COR-L47 (cell line): ENCODE measurements at places on chromosomes 1 and 21.
A peak's percentile ranks its signal among the peaks of the same experiment; 100 is the strongest.

DNA sequence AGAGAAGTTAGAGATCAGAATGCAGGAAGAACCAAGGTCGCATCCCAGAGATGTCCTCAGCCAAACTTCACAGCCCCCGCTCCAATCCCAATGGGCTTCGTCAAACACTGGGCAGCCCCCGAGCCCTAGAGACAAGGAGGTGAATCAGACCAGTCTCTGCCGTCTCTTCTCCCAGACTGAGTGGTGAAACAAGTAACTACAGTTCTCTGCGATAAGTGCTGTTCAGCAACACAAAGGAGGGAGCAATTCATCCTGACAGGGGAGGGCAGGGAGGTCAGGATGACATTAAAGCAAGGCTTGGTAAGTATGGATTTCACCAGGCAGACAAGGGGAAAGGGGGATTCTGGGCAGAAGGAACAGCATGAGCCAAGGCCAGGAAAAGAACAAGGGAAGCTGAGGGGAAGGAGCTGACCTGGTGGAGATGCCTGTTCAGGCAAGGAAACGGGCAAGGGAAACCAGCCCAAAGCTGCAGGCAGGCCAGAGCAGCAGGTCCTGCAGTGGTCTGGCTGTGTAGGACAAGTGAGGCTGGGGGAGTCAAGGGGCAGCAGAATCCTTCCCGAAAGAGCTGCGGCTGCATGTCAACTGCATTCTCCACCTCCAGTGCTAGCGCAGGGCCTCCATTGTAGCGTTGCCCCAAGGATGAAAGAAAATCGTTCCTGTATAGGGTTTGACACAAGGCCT, 13.6 kb upstream of the ERI3 start:
- DNase-seq = no peak

DNA sequence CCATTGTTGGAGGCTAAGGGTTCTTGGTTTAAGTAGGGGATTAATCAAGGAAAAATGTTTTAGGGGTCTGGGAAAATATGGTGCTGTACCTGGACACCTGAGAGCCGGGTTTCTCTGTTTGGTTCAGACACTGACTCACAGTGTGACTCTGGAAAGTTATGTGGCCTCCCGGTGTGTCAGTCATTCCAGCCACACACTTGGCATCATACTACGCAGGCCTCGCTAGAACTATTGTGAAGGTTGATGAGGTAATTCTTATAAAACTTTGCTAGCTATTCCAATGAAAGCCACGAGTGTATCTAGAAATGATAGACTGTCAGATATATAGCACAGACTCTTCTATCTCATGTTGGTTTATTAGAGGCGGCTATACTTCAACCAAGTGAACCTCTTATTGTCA, 4.8 kb upstream of the CAMSAP2 start:
- DNase-seq = no peak

GRCh38 chr1:113868387-113869083, 3.0 kb downstream of the PTPN22 start:
- no peak for DNase-seq

DNA sequence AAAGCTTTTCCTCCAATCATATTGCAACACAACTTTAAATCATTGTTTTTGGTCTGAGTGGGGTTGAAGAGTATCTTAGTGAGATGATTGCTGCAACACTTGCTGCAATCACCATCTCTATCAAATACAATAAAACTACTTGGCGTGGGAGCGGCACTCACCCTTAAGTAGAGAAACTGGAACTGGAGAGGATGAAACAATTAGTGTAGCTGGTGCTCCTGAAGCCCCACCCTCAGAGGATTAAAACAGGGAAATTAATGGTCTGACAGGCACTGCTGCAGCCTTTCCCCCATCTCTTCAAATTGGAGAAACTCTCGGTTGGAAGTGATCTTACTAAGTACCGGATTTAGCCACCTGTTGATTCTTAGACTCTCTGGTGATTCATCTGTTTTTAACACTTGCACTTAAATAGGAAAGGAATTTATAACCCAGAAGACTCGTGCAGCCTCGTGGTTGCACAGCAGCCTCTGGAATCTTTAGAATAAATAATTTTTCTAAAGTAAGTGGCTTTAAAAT, 80.5 kb upstream of the KIF26B start:
- no peak for DNase-seq

- DNase-seq = no peak
Measured at GRCh38 chr1:77322061-77322900, 40.5 kb downstream of the AK5 start.

GRCh38 chr21:17461582-17461981, 51.3 kb upstream of the CXADR start:
- DNase-seq = no peak

- peak; percentile 75 for DNase-seq
Measured at GRCh38 chr1:29708796-29709703, 472.7 kb downstream of the PTPRU start.

- DNase-seq = no peak
Measured at GRCh38 chr1:61300899-61301298, 218.5 kb downstream of the NFIA start.

DNA sequence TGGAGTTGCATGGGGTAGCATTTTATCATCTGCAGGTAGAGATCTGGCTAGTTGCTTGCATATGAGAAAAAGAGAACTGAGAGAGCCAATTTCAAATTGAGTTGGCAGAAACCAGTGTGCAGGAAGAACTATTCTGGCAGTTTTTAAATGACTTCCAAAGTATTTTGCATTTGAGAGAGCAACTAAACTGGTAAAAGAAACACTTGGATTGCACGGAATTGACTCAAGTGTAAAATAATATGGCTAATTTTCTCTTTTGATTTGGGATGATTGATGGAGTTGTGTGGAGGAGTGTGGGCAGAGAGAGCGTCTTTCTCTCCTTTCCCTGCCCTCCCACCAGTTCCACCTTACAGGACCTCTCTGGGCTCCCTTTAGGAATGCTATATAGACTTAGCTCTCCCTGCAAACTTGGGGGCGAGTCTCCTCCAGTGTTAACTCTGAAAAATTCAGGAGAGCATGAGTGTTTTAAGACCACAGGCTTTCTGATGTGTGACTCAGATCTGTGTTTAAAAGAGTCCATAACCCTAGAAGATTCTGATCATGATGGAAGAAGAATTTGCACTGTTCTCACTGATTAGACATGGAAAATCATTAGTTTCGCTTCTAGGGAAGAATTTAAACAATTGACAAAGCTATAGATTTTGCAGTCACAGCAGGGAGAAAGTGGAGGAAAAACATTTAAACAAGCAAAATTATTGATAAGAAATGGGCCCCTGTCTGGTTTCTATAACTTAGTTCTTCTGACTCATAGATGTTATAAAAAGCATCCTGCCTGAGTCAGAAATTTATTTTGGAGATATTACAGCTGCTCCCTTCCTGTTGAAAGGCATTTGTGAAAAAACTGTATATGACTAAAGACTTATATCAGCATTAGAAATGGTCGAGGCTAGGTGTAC, 24.9 kb upstream of the CTBS start:
- no peak for DNase-seq

DNA sequence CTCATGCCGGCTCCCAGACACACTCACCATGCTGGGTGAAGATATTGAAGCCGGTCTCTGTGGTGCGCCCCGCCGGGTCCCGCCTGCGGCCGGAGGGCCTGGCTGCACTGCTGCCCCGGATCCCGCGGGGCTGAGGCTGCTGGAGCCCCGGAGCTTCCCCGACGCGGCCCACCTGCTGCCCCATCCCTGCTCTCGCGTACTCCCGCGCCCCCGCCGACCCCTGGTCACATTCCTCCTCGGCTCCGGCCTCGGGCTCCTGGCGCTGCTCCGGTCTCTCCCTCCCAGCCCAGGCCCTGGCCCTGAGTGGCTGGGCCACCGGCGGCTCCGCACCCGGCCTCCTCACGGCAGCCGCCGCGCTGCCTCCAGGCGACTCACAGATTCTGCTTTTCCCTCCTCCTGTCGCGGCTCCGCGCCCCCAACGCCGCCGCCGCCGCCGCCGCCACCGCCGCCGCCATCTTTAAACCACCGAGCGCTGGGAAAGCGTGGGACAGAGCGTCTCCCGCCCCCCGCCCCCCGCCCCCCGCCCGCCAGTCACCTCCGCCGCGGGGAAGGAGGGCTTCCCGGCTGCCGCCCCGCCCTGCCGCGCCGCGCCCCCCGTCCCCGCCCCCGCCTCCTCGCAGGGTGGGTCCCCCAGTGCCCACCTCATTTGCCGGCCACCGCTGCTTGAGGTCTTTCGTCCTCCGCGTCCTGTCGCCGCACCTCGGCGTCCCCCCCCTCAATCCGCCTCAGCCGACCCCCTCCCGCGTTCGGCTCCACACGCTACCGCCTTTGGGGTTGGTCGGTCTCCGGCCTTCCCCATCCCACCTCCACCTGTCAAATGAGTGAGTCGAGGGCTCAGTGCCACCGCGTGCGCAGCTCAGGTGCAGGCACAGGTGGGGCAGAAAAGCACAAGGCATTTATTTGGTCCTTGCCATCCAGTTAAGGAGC, at the start of gene ABL2:
TSS of gene ABL2 (minus strand) at position 464 of the 927 bp plus-strand sequence. CDS start at position 184, 280 bp downstream.
- peak; percentile 69 for DNase-seq

DNA sequence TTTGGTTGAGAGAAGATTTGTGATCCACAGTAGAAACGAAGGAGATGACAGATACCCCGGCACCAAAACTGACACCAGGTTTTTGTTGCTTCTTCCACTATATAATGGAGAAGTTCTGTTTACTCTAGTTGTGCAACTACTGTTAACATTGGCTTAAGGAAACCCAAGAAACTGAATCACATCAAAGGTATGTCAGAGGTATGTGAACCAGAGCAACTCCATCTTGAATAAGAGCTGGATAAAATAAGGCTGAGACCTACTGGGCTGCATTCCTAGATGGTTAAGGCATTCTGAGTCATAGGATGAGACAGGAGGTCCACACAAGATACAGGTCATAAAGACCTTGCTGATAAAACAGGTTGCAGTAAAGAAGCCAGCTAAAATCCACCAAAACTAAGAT, 173.7 kb upstream of the CAMK1G start:
- DNase-seq = no peak

GRCh38 chr1:14689996-14690615, 91.6 kb downstream of the KAZN start:
- DNase-seq = no peak

DNA sequence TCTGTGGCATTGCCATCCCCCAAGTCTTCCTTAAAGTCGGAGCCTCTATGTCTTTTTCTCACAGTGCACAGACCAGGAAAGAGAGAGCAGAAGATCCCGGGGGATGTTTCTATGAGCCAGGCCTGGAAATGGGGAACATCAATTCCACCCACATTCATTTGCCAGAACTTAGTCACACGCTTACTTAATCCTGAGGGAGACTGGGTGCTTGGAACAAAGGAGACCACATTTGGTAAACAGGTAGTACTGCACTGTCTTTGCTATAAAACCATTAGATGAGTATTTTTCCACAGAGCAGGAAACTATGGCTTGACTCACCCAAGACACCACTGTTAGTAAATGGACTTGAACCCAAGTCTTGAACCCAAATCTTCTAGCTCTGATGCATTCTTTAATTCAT, 60.7 kb upstream of the CTTNBP2NL start:
- DNase-seq = no peak

DNA sequence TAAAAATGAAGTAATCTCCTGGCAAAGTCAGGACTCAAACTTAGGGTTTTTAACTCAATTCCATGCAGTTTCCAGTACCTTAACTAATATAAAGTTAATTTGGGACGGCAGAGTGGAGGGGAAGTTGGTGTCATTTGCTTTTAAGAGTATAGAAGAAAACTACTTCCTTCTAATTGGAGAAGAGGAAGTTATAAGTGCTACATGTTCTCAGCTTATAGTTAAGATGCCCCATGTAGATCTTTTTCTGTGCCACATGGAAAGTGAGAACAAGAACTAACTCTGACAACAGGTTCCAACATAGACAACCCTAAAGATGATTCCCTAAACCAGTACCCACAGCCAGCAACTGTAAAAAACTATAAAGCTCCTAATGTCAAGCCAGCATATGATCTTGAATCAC, 11.5 kb downstream of the RRAGC start:
- DNase-seq = no peak

- no peak for DNase-seq
Measured at GRCh38 chr21:43328958-43329691, 97.8 kb downstream of the SIK1 start.

DNA sequence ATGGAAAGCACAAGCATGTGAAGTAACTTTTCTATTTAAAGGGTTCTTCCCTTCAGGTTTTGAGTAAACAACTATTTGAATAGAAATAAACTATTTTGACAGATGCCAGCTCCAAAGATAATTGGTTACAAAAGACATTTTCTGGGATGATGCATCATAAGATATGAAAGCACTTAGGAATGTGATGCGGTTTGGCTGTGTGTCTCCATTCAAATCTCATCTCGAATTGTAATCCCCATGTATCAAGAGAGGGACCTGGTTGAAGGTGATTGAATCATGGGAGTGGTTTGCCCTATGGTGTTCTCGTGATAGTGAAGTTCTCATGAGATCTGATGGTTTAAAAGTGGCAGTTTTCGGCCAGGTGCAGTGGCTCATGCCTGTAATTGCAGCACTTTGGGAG, 6.4 kb downstream of the DISP1 start:
- DNase-seq = no peak

DNA sequence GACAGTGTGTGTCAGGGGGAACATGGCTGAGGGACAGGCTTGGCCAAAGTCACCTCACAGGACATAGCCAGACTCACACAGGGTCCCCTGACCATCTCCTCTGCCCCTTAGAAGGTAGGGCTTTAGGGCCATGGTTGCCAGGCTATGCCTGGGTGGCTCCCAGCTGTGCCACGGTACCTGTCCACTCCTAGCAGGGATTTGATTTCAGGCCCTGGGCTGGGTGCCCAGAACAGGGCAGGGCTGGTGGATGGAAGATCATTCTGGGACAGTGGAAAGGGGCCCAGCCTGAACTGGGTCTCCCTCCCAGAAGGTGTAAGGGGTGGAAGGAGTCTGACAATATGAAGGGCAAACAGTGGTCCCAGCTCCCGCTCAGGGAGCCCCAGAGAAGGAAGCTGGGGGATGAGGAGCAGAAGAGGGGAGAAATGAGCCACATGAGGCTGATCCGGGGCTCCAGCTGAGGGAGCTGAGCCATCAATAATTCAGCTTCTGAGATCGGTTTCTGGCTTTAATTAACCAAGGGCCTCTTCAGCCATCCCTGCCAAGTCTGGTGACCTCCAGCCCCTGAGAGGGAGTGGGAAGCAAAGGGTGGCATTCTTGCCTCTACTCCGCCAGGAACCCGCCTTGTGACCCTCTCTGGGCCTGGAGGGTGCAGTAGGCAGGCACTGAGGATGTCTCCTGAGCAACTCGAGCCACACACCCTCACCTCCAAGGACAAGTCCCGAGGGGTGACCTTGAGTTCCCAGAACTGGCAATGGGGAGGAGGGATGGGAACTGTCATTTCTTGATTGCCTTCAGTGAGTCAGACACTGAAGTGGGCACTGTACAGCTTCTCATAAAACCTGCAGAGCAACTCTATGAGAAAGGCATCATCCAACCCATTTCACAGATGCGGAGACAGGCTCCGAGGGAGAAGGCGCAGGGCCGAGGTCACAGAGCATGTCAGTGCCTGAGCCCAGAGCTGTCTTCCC, 2.1 kb downstream of the CD164L2 start:
- DNase-seq = no peak

GRCh38 chr1:162977944-162978568, 91.1 kb upstream of the RGS4 start:
- DNase-seq = no peak
